Pancreas (tissue), 10 donors: ENCODE measurements at places on chromosomes 7 and 10. TPM values are rescaled to one million over a fixed set of nuclear protein-coding genes. Genes with fewer than 3 reads are reported as not detected.

Gene KNDC1
- 0.63 TPM for total RNA-seq

Gene CFAP70
- 2.8 TPM for total RNA-seq

Gene EPO
- 4.0 TPM for total RNA-seq

Gene MYH16
- total RNA-seq: not detected

Gene CXCL12
- total RNA-seq: 114 TPM

DNA sequence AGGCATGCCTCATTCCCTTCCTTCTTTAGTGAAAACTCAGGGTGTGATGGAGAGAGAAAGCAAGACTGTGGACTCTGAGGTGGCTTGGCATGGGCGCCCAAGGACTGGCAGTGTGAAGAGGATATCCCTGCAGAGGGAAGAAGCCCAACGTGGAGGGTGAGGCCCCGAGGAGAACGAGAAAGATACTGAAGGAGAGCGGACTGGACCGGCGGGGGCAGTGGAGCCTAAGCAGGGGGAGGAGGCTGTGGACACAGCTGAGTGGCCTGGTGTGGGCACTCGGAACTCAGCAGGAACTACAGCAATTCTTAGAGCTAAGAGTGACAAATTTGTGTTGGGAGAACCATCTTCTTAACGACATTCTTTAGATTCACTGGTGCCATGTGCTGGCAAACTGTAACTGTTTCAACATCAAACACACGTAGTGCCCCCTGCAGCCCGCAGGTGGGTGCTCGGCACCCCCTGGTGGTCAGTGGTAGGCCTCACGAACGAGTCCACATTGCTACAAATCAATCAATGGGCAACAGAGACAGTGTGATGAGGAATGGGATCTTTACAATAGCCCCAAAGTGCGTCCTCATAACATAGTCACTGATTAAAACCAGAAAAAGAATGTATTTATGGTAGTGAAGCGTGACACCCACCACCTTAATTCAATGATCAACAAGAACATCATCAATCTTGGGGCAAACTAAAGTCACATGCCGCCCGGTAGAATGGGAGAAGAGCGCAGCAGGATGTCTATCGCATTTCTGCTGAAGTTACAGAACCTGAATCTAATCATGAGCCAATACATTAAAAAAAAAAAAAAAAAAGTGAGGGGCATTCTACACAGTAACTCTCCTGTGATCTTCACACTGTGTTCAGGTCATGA is 2.0 kb upstream of the SFTPA1 start:
- H3K27ac ChIP-seq: no peak overlapping the region
- no peaks in the 10 kb centered on the region for H3K36me3 ChIP-seq
- no peaks in the 10 kb centered on the region for H3K4me1 ChIP-seq
- H3K27me3 ChIP-seq: no peaks in the 10 kb centered on the region

DNA sequence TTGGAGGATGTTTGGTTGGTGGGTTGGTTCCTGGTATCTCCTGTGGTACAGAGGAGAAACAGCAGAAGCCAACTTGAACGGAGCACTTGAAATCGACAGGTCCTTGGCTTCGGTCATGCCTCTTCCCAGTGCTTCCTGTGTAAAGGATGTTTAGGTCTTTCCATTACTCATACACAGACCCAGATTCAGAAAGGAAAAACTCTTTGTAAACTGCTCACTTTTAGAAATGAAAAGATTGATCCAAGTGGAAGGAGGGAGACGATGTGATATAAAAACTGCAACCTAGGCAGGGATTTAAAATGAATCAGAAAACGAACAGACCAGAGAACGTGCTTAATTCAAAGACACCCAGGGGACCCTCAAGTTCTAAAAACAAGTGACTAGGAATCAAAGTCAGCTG is 338.4 kb downstream of the GALNT17 start:
- no peak overlapping the region for H3K27ac ChIP-seq
- no peaks in the 10 kb centered on the region for H3K27me3 ChIP-seq
- H3K36me3 ChIP-seq: no peaks in the 10 kb centered on the region
- DNase-seq: no peak
- H3K4me1 ChIP-seq: no peaks in the 10 kb centered on the region
- H3K4me3 ChIP-seq: no peak overlapping the region

DNA sequence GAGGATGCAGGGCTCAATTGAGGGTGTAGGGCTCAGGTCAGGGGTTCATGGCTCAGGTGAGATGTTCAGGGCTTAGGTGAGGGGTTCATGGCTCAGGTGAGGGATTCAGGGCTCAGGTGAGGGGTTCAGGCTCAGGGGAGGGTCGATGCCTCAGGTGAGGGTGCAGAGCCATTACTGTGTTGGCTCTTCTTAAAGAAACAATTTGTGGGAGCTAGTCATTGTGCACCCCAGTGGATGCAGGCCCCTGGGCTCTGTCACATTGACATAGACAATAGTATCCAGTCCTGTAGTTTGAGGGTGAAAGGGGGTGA is 86.7 kb downstream of the ADCY1 start:
- no peak overlapping the region for H3K27ac ChIP-seq
- no peak overlapping the region for H3K4me3 ChIP-seq
- no peak for DNase-seq
- H3K27me3 ChIP-seq: no peaks in the 10 kb centered on the region
- no peaks in the 10 kb centered on the region for H3K36me3 ChIP-seq
- no peaks in the 10 kb centered on the region for H3K4me1 ChIP-seq

- DNase-seq: no peak
- H3K36me3 ChIP-seq: no peaks in the 10 kb centered on the region
- H3K4me1 ChIP-seq: no peaks in the 10 kb centered on the region
- H3K4me3 ChIP-seq: no peak overlapping the region
These were observed 470.7 kb upstream of the AKR1E2 start for GRCh38 chr10:4355350-4355749.

GRCh38 chr10:78620985-78621799 is 447.6 kb upstream of the ZMIZ1 start:
- H3K27me3 ChIP-seq: no peaks in the 10 kb centered on the region
- H3K27ac ChIP-seq: no peak overlapping the region
- peaks cover 23% of the 10 kb centered on the region for H3K4me1 ChIP-seq
- no peaks in the 10 kb centered on the region for H3K36me3 ChIP-seq
- H3K4me3 ChIP-seq: no peak overlapping the region

GRCh38 chr10:65571011-65571570 is 1354.7 kb upstream of the LRRTM3 start:
- H3K36me3 ChIP-seq: no peaks in the 10 kb centered on the region
- no peaks in the 10 kb centered on the region for H3K27me3 ChIP-seq
- H3K4me3 ChIP-seq: peak overlapping the region; percentile 41
- H3K27ac ChIP-seq: no peak overlapping the region

- no peak overlapping the region for H3K27ac ChIP-seq
- no peak overlapping the region for H3K4me3 ChIP-seq
- no peaks in the 10 kb centered on the region for H3K36me3 ChIP-seq
- no peaks in the 10 kb centered on the region for H3K27me3 ChIP-seq
- no peaks in the 10 kb centered on the region for H3K4me1 ChIP-seq
- no peak for DNase-seq
These were observed 81.2 kb downstream of the RAMP3 start for GRCh38 chr7:45238806-45239205.

GRCh38 chr7:30159698-30160143 is 24.9 kb downstream of the MTURN start:
- DNase-seq: no peak
- no peaks in the 10 kb centered on the region for H3K4me1 ChIP-seq
- H3K27ac ChIP-seq: no peak overlapping the region
- no peaks in the 10 kb centered on the region for H3K36me3 ChIP-seq
- H3K27me3 ChIP-seq: no peaks in the 10 kb centered on the region

- H3K4me3 ChIP-seq: no peak overlapping the region
- H3K27ac ChIP-seq: no peak overlapping the region
- no peak for DNase-seq
- no peaks in the 10 kb centered on the region for H3K27me3 ChIP-seq
- peaks cover 10% of the 10 kb centered on the region for H3K4me1 ChIP-seq
- no peaks in the 10 kb centered on the region for H3K36me3 ChIP-seq
These were observed 153.3 kb downstream of the ARID5B start for GRCh38 chr10:62054830-62055229.

DNA sequence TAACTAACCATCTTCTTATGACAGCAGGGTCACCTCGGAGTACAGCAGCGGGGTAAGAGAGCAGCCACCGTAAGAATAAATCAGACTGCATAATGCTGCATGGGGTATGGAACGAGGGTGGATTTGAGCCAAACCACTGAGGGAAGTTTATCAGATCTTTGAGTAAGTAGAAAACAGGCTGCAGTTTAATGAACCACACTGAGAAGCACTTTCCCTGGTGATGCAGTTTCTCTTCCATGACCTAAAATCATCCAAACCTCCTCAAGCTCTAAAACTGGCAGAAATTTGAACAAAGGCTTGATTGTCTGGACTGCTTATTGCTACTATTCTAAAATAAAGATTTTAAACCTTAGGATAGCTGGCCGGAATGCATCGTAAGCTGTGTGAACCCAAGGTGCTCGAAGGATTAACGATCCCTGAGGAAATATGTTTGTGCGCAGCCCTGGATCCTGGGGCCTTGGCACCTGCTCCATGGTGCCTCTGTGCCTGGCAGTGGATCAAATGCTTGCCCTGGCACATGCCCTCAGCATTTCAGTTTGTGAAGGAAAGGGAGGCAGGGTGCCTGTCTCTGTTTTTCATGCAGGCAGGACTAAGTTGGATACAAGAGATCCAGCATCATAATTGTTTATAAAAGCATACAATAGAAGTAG is 322.7 kb downstream of the LHFPL3 start:
- H3K27ac ChIP-seq: no peak overlapping the region
- H3K4me3 ChIP-seq: no peak overlapping the region
- no peaks in the 10 kb centered on the region for H3K27me3 ChIP-seq
- peak; percentile 18 for DNase-seq
- H3K36me3 ChIP-seq: no peaks in the 10 kb centered on the region
- H3K4me1 ChIP-seq: no peaks in the 10 kb centered on the region
